ENCODE measurements at places on chromosomes 16 and 17. TPM values are rescaled to one million over a fixed set of nuclear protein-coding genes. Genes with fewer than 3 reads are reported as not detected.

The AANAT gene
- not detected for total RNA-seq

The METTL23 gene
- 19.7 TPM for total RNA-seq

The SEPTIN1 gene
- not detected for total RNA-seq

The RDM1 gene
- not detected for total RNA-seq

The KRT33B gene
- 0.18 TPM for total RNA-seq

The ABCC11 gene
- under 0.01 TPM for total RNA-seq

The LGALS9B gene
- total RNA-seq = not detected

The TEX14 gene
- not detected for total RNA-seq

The ZFPM1 gene
- 0.36 TPM for total RNA-seq

The NPIPB2 gene
- total RNA-seq = 2.2 TPM

The MXRA7 gene
- 169 TPM for total RNA-seq

The LDHD gene
- total RNA-seq = not detected

The KRTAP9-4 gene
- total RNA-seq = not detected

The TBC1D10B gene
- total RNA-seq = 8.1 TPM

The PITPNC1 gene
- 4.1 TPM for total RNA-seq

DNA sequence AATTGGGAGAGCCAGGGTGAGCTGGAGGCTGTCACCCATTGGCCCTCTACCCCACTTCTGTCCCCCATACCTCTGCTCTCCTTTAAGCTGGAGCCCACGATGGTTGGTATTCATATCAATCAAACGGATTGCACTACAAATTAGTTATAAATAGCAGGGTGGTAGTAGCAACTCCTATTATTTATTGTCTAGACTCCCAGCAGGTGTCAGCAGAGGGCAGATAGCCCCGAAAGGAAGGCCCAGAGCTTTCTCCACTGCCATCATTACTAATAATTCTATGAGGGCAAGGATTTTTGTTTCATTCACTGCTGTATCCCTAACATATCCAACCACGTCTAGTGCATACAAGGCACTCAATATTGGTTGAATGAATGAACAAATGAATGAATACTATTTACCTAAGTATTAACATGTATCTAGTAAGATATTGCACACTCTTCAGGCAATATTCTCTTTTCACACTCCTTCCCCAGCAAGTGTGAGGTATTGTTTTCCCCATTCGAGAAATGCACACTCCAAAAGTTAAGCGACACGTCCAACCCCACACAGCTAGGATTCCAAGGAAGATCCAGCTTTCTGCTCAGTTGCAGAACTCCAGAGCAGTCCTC lies 6.3 kb downstream of the C17orf50 start:
- peak; percentile 43 for DNase-seq

- DNase-seq = no peak
These were observed 30.4 kb downstream of the RPH3AL start for GRCh38 chr17:322006-322780.

GRCh38 chr16:13376174-13376573 lies 474.8 kb downstream of the SHISA9 start:
- no peak for DNase-seq

DNA sequence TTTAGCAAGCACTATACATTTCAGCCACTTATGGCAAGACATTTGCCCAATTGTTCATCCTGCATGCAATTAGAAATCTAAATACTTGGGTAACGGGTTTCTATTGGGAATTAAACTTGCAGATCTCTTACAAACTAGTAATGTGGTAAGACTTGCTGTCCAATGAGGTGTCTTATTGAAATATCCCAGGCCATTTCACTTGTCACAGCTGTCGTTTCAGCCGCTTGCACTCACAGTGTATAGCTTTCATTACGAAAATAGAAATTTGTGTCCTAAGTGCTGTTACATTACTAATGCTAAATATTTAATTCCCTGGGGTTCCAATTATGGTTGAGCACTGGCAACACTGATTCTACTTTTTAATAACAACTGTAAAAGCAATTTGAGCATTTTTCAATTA lies 40.3 kb upstream of the IRX5 start:
- no peak for DNase-seq

- DNase-seq = no peak
These were observed 294.7 kb downstream of the KIF2B start for GRCh38 chr17:54117452-54117851.

GRCh38 chr16:4966736-4967453 lies 8.8 kb downstream of the SEC14L5 start:
- DNase-seq = no peak

GRCh38 chr17:17750881-17751280 lies 69.6 kb downstream of the RAI1 start:
- DNase-seq = no peak

DNA sequence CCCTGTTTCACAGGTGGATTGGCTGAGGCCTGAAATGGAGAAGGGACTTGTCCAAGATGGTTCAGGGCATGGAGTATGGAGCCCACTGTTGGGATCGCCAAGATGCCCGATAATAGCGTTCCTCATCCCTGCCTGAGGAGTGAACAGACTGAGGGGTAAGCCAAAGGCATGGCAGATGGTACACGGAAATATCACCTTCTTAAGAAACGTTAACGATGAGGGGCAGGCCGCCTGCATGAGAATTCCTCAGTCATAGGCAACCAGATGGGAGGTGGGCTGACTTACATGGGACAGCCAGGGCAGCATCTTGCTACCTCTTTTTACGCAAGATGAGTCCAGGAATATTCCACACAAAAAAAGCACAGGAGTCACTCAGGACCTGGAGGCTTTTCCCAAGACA lies 188.1 kb downstream of the CCDC182 start:
- no peak for DNase-seq

GRCh38 chr16:71837150-71837549 lies 8.6 kb upstream of the ATXN1L start:
- no peak for DNase-seq

DNA sequence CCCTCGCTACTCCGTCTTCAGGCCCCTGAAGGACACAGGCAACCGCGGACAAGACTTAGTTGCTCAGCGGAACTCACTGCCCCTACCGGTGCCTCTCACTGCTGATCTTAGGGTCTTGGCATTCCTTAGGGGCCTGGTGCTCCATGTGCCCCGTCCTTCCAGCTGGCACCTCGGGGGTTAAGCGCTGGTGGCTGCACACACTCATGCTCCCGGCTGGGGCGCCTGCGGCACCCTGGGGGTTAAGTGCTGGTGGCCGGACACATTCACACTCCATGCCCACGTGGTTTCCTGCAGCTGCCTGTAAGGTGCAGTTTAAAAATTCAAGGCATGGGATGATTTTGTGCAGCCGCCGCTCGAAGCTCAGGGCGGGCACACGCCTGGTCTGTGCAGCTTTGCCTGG lies 45.1 kb downstream of the BAIAP2 start:
- no peak for DNase-seq

DNA sequence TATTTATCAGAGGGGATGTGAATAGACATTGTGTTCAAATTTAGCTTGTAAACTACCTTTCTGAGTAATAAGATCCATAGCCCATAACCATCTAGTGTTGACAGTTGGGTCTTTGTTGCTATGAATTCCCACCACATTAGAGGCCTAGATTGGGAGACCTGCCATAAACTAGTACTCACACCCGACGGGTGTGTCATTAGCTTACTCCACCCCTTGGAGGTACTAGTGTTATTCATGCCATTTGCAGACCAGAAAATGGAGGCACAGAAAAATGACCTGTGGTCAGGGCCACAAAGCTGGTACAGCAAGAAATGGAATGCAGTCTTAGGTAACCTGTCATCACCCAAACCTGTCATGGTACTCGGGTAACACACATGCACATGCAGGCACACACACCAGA lies 41.3 kb upstream of the BCAR1 start:
- DNase-seq = no peak

- DNase-seq = no peak
These were observed 36.8 kb downstream of the TMEM132E start for GRCh38 chr17:34616148-34616547.

DNA sequence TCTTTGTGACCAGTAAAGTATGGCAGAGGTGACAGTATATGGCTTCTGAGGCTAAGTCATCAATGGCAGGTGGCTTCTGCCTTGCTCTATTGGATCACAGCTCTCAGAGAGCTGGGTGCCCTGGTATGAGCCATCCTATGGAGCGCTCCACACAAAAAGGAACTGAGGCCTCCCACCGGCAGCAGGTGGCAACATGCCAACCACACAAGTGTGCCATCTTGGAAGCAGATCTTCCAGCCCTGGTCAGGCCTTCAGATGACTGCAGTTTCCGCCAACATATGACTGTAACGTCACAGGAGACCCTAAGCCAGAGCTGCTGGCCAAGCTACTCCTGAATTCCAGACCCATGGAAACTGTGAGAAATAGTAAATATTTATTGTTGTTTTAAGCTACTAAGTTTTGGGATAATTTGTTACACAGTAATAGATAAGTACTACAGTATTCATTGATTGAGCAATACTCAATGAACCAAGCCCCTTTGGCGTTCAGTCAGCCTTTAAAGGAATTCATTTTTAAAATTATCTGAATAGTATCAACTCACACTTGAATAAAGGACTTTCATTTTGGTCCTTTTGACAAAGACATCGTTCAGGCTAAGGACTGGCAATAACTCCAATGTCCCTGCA lies 69.4 kb upstream of the LHX1 start:
- no peak for DNase-seq

GRCh38 chr17:48479014-48479402 lies 49.0 kb upstream of the SKAP1 start:
- DNase-seq = no peak

DNA sequence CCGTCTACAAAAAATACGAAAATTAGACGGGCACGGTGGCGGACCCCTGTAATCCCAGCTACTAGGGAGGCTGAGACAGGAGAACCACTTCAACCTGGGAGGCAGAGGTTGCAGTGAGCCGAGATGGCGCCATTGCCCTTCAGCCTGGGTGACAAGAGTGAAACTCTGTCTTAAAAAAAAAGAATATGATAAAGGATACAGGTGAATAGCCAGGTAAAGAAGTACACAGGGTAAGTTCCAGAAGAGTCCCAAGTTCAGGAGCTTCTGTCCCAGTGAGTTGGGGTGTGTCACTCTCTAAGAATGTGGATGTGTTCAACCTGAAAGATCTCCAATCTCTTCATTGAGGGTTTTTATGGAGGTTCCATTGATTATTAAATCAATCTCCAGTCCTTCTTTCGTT lies 6.8 kb downstream of the TMC5 start:
- no peak for DNase-seq

DNA sequence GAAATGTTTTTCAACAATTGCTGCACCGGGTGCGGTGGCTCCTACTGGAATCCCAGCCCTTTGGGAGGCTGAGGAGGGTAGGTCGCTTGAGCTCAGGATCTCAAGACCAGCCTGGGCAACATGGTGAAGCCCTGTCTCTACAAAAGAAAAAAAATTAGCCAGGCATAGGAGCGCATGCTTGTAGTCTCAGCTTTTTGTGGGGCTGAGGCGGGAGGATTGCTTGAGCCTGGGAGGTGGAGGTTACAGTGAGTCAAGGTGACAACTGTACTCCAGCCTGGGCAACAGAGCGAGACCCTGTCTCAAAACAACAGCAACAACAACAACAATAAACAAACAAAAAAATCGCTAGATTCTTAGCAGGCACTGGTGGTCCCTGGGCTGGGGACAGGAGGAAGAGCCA lies 28.5 kb downstream of the IL21R start:
- no peak for DNase-seq

- DNase-seq = peak; percentile 33
These were observed 35.3 kb upstream of the HELZ start for GRCh38 chr17:67280279-67280678.

GRCh38 chr16:28554634-28555423 lies 1.1 kb downstream of the SGF29 start:
- DNase-seq = no peak

DNA sequence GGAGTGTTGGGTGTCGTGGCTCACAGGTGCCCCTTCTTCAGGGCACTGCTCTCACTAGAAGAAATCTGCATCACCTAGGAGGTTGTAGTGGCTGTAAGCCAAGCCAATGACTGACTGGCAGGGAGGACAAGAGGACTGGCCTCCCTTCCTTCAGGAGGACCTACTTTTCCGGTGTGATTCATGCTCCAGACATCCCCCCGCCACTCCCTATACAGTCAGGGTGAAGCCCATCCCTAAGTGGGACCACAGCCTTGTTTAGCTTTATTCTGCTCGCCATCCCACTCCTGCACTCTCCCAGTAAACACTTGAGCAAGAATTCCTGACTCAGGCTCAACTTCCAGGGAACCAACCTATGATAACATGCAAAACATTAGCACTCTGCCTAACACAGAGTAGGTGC lies 67.0 kb downstream of the PLCG2 start:
- no peak for DNase-seq

- DNase-seq = no peak
These were observed 2.9 kb upstream of the KRTAP3-3 start for GRCh38 chr17:40996829-40997228.

GRCh38 chr16:83994087-83994486 lies 26.0 kb downstream of the NECAB2 start:
- DNase-seq = peak; percentile 95

DNA sequence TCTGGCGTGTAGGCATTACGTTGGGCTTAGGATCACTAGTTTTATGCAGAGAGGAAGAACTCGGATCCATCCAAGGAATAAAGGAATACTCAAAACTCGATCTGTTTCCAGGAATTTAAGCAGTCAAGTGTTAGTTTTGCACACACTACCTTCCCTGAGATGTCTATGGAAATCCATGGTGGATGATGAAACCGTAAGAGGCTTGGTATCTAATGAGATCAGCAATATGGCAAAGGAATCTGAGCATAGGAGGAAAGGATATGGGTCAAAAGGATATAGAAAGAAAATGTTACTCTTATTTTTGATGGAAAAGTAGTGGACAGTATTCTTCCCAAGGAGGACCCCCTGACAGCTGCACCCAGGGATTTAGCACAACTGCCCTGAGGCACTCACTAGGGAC lies 59.6 kb downstream of the SMG6 start:
- peak; percentile 51 for DNase-seq

DNA sequence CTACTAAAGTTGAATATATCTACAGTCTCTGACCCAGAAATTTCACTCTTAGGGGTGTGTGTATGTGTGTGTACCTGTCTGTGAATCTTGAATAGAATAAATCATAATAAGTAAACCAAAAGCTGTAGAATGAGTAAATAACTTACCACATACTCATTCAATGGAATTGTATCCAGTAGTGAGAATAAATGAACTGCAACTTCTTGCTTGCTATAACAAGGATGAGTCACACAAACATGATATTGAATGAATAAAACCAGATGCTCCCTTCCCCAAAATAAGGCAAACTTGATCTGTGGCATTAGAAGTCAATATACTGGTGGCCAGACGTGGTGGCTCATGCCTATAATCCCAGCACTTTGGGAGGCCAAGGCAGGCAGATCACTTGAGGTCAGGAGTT lies 259.8 kb upstream of the MON1B start:
- DNase-seq = peak; percentile 21

GRCh38 chr17:40542558-40543411 lies 22.5 kb downstream of the CCR7 start:
- DNase-seq = peak; percentile 99

DNA sequence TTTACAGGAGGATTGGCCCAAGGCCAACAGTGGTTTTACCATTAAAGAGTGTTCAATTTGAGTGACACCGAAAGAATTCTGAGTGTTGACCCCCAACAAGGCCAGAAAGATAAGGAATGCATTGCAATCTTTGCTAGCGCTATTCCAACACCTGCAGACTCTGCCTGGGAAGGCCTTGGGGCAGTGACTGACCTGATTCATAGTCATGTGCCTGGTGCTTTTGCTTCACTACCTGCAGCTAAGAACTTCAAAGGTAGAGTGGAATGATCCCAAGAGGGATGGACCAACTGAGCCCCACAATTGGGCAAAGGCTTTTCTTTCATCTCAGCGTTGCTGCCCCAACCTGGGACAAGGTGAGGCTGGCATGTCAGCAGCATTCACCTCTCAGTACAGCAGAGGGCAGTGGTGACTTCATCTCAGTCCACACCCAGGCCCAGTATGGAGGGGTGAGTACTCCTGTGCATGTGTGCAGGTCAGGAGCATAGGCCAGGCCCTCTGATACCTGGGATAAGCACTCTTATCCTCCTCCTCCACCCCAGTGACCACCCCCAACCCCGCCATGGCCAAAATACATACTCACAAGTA lies 149.6 kb upstream of the GNAO1 start:
- DNase-seq = no peak

Measured in IMR-90 (cell line).